Activated CD4-positive, CD25-positive, alpha-beta regulatory T cell (primary cell): ENCODE measurements at places on chromosomes 2 and 18.

GRCh38 chr2:1224901-1225300 lies 188.4 kb upstream of the TPO start:
- no peak for DNase-seq

GRCh38 chr2:195984923-195985726 lies 83.5 kb downstream of the DNAH7 start:
- DNase-seq, result no peak

- DNase-seq, result no peak
Measured at GRCh38 chr2:235324324-235324723, 169.5 kb upstream of the AGAP1 start.

- DNase-seq, result no peak
Measured at GRCh38 chr18:71625556-71626090, 918.5 kb downstream of the CBLN2 start.
